Prostate gland (tissue), 2 donors: ENCODE measurements at places on chromosomes 2 and 18. TPM values are rescaled to one million over a fixed set of nuclear protein-coding genes. Genes with fewer than 3 reads are reported as not detected.

Gene C2orf66
- total RNA-seq, result 0.32 TPM

DNA sequence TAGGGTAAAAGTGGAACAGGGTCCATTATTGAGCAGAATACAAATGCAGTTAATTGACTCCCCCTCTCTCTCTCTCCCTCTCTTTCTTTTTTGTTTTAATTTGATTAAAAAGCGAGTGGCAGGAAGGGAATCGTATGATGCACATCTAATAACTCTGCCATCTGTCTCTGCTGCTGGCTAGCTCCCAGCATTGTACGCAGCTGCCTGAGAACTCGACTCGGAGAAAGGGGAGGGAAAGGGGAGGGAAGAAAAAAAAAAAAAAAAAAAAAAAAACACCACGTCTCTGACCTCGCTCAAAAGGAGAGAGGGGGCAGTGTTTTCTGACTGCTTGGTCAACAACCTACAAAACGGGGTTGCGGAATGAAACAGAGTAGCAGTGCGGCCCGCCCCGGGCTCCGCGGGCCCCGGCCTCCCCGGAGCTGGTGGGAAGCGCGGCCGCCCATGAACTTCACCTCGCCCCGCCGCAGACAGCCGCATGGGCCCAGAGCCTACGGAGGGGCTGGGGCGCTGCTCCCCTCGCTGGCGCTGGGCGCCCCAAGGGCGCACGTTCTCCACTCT lies 265.7 kb downstream of the TCF4 start:
- H3K27ac ChIP-seq, result peak overlapping the region; percentile 76
- DNase-seq, result peak; percentile 71
- peak overlapping the region; percentile 43 for H3K4me3 ChIP-seq
- H3K36me3 ChIP-seq, result no peaks in the 10 kb centered on the region
- H3K4me1 ChIP-seq, result no peaks in the 10 kb centered on the region

Gene C2orf80
- not detected for total RNA-seq

- no peak overlapping the region for H3K27ac ChIP-seq
- no peak for DNase-seq
- H3K4me1 ChIP-seq, result no peaks in the 10 kb centered on the region
- no peaks in the 10 kb centered on the region for H3K36me3 ChIP-seq
- no peaks in the 10 kb centered on the region for H3K27me3 ChIP-seq
Observed at GRCh38 chr2:56688661-56689060, 504.9 kb downstream of the CCDC85A start.

Gene R3HDM1
- 9.3 TPM for total RNA-seq

DNA sequence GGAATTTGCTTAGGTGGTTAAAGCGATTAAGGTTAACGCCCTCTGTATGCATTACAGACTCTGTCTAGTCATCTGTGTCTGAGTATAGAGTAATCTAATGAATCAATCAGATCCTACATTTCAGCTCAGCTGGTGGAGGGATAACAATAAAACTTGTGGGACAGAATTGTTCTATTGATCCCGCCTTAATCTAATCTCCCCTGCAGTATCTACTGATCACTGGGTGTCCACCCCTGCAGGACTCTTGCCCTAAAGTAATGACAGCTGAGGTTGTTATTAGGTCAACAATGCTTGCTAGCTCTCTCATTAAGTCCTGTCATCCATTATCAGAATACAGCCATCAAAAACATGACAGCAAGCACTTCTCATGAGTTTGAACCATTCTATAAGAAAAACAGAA lies 462.6 kb upstream of the TMEFF2 start:
- no peaks in the 10 kb centered on the region for H3K36me3 ChIP-seq
- H3K4me1 ChIP-seq, result no peaks in the 10 kb centered on the region
- DNase-seq, result no peak
- no peak overlapping the region for H3K27ac ChIP-seq

DNA sequence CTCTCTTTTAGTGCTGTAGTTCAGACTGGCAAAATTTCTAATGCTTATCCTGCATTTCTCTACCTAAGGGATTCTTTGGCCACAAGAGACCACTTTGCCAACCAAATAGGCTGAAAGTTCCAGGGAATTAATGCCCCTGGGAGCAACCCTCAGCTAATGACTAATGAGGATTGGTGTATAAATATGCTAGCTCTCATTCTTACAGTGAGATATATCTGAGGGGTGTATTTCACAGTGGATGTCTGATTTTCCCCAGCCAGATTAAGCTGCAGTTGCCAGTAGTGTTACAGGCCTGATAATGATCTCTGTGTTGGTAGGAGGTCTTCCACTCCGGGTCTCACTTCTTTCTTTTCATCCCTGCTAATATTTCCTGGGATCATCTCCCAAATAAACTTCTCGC lies 90.4 kb downstream of the GULP1 start:
- no peak overlapping the region for H3K4me3 ChIP-seq
- no peaks in the 10 kb centered on the region for H3K4me1 ChIP-seq
- H3K27me3 ChIP-seq, result no peaks in the 10 kb centered on the region
- H3K27ac ChIP-seq, result no peak overlapping the region
- no peaks in the 10 kb centered on the region for H3K36me3 ChIP-seq
- no peak for DNase-seq

GRCh38 chr2:71715951-71716696 lies 262.8 kb downstream of the DYSF start:
- no peaks in the 10 kb centered on the region for H3K27me3 ChIP-seq
- H3K27ac ChIP-seq, result no peak overlapping the region
- H3K4me3 ChIP-seq, result no peak overlapping the region
- H3K4me1 ChIP-seq, result no peaks in the 10 kb centered on the region

DNA sequence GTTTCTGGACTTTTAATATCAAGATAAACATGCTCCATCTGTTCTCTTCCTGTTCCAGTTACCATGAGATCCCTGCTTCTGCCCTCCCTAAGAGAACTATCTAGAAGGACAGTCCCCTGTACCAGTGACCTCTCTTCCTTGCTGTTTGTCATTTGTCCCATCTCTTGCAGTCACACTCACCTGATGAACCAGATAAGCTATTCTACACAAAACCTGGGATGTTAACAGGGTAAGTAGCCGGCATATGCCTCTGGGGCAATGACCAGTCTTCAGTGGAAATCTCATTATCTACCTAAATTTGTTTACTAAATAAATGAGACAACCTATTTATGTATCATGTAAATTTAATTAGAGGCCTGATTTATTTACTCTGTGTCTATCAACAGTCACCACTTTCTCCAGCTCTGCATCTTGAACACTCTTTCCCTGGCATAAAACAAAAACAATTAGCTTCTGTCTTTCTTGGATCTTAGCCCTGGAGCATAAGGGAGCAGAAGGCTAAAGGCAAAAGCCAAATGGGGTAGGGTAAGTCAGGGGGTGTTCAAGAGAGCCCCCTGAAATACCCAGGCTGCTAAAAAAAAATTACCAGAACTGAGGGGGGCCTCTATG lies 337.7 kb downstream of the ALK start:
- H3K27me3 ChIP-seq, result no peaks in the 10 kb centered on the region
- H3K27ac ChIP-seq, result no peak overlapping the region
- H3K36me3 ChIP-seq, result no peaks in the 10 kb centered on the region
- H3K4me1 ChIP-seq, result no peaks in the 10 kb centered on the region

DNA sequence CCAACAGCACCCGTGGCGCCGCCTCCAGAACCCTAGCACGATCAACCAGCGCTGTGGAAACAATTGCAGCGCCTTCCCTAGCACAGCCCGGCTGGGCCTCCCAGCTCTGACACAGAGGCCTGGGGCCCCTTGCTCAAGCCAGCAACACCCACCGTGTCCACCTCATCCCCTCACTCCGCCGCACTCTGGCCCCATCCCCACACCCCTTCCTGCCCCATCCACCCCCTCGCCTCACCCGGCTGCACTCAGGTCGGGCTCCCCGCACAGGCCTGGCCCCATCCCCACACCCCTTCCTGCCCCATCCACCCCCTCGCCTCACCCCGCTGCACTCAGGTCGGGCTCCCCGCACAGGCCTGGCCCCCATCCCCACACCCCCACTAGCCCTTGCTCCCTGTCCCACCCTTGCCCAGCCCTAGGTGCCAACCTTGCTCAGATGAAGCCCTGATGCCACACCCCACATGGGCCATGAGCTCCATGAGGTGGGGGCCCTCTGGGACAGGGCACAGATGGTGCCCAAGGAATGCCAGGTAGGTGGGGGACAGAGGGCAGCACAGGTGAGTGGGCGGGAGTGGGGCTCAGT lies 28.7 kb downstream of the KIF1A start:
- no peaks in the 10 kb centered on the region for H3K4me1 ChIP-seq
- H3K27me3 ChIP-seq, result no peaks in the 10 kb centered on the region
- H3K4me3 ChIP-seq, result no peak overlapping the region

DNA sequence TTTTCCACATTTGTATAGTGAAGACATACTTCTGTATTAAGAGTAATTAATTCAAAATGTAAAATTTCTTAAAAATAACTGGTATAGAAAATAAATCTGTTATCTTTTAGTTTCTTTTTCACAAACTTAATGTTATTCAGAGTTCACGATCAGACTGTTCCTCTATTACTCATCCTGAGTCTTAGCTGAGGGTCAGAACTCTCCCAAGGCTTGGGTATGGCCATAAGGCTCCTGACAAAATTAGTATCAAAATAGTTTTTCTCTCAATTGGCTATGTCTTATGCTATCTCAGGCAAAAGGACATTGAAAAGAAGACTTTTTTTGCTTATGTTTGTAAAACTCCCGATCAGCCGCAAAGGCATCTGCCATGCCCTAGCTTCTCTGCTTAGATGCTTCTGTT lies 56.1 kb upstream of the NAB1 start:
- no peaks in the 10 kb centered on the region for H3K36me3 ChIP-seq
- H3K4me1 ChIP-seq, result no peaks in the 10 kb centered on the region
- no peaks in the 10 kb centered on the region for H3K27me3 ChIP-seq
- H3K4me3 ChIP-seq, result no peak overlapping the region
- H3K27ac ChIP-seq, result no peak overlapping the region
- DNase-seq, result no peak

Gene IL36A
- not detected for total RNA-seq

DNA sequence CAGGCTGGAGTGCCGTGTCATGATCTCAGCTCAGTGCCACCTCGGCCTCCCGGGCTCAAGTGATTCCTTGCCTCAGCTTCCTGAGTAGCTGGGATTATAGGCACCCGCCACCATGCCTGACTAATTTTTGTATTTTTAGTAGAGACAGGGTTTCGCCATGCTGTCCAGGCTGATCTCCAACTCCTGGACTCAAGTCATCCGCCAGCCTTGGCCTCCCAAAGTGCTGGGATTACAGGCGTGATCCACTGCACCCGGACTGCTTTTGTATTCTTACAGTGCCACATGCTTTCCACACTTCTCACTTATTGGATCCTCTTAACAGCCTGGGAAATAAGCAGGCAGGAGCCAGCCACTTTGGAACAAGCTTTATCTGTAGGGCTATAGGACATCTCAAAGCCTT lies 25.3 kb upstream of the BCL2L11 start:
- H3K4me3 ChIP-seq, result no peak overlapping the region
- no peak overlapping the region for H3K27ac ChIP-seq
- no peak for DNase-seq
- H3K36me3 ChIP-seq, result no peaks in the 10 kb centered on the region
- H3K4me1 ChIP-seq, result no peaks in the 10 kb centered on the region

DNA sequence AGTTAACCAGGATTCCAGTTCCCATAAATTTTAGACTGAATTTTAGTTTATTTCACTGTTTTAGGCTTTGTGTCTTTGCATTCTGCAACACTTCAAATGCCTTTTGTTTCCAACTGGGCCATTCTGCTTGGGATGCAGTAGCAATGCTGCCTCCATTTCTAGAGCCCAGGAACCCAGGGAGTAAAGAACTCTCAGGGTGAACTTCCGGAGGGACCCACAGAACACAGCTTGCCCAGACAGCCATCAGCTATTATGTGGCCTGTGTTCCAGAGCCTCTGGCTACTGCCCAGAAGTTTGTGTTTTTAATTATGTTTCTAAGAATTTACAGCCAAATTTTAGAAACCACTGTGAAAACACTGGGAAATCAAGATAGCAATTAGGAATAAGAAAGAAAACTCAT lies 145.1 kb downstream of the TMEM163 start:
- H3K4me1 ChIP-seq, result no peaks in the 10 kb centered on the region
- no peak overlapping the region for H3K4me3 ChIP-seq
- H3K27ac ChIP-seq, result no peak overlapping the region
- H3K36me3 ChIP-seq, result no peaks in the 10 kb centered on the region

GRCh38 chr2:36403675-36404230 lies 48.2 kb downstream of the CRIM1 start:
- no peaks in the 10 kb centered on the region for H3K27me3 ChIP-seq
- H3K27ac ChIP-seq, result no peak overlapping the region
- DNase-seq, result no peak

Gene IL37
- not detected for total RNA-seq

Gene ALPG
- not detected for total RNA-seq

Gene OTOS
- not detected for total RNA-seq

DNA sequence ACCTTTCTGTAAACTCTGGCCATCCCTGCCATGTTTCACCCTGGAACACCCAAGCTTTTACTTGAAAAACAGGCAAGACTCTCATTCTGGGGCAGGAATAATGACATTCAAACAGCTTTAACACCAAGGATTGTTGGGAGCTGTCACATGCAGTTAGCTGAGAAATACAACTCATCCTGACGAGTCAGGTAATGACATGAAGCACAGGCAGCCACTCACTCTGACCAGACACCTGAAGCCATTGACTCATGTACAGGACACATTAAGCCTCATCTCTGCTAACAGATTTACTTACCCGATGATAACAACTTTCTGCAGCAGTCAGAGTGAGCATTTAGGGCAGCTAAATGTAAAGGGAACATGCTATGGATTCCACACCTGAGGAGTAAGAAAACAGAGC lies 163.1 kb upstream of the PGAP1 start:
- H3K27ac ChIP-seq, result no peak overlapping the region
- DNase-seq, result no peak
- no peaks in the 10 kb centered on the region for H3K27me3 ChIP-seq
- no peaks in the 10 kb centered on the region for H3K4me1 ChIP-seq
- no peak overlapping the region for H3K4me3 ChIP-seq
- no peaks in the 10 kb centered on the region for H3K36me3 ChIP-seq

DNA sequence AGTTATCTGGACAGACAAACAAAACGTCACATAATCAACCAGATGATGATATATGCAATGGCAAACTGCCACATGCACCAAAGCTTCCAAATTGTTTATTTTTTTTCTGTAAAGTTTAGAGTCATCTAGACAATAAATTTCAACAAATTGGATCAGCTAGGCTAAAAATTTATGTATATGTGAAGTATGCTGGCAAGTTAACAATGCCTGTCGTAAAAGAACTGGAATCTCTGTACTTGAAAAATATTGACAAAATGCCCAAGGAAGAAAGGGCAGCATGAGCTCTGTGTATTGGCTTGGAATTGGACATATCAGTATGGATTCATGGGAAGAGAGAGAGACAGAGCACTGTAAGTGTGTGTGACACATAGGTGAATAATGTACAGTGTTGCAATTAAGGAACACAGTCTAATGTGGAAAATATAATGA lies 309.8 kb downstream of the ERBB4 start:
- no peak overlapping the region for H3K27ac ChIP-seq
- DNase-seq, result no peak
- no peaks in the 10 kb centered on the region for H3K27me3 ChIP-seq
- H3K4me1 ChIP-seq, result no peaks in the 10 kb centered on the region
- H3K4me3 ChIP-seq, result no peak overlapping the region
- H3K36me3 ChIP-seq, result no peaks in the 10 kb centered on the region
